ENCODE measurements at places on chromosomes 12 and 14.

GRCh38 chr12:123058481-123058880 lies 78.0 kb downstream of the ARL6IP4 start:
- DNase-seq = no peak

- no peak for DNase-seq
Measured at GRCh38 chr14:64730061-64730440, 25.8 kb downstream of the PLEKHG3 start.

GRCh38 chr12:25584596-25584995 lies 31.5 kb upstream of the LMNTD1 start:
- no peak for DNase-seq

DNA sequence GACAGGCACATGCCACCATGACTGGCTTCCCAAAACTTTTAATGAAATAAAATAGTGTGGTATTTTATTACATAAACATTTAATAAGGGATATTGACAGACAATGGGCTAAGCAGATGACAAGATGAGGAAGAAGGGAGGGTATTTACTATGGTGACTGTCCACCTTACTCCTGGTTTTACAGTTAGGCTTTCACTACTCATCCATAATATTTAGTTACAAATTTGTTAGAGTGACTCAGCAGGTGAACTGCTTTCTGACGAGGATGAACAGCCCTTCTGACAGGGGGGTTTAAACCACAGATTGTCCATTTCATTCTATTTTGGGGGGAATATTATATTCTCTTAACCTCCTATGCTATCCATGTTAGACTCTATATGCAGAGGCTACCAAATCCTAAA lies 3.6 kb upstream of the PALS1 start:
- DNase-seq = no peak

- DNase-seq = no peak
Measured at GRCh38 chr14:75340921-75341320, 62.3 kb downstream of the FOS start.

GRCh38 chr12:129481921-129482320 lies 421.9 kb downstream of the TMEM132D start:
- no peak for DNase-seq
